ENCODE measurements at places on chromosomes 5 and 9. TPM values are rescaled to one million over a fixed set of nuclear protein-coding genes. Genes with fewer than 3 reads are reported as not detected.

- no peak for DNase-seq
- no peaks in the 10 kb centered on the region for H3K27me3 ChIP-seq
- no peaks in the 10 kb centered on the region for H3K4me1 ChIP-seq
- H3K4me3 ChIP-seq: no peak overlapping the region
- H3K27ac ChIP-seq: no peak overlapping the region
- H3K36me3 ChIP-seq: no peaks in the 10 kb centered on the region
These were observed 99.5 kb upstream of the ALDH1B1 start for GRCh38 chr9:38293022-38293421.

- H3K36me3 ChIP-seq: no peaks in the 10 kb centered on the region
- no peaks in the 10 kb centered on the region for H3K4me1 ChIP-seq
- H3K4me3 ChIP-seq: no peak overlapping the region
- no peak for DNase-seq
These were observed 499.7 kb downstream of the PDE4D start for GRCh38 chr5:59393585-59394420.

DNA sequence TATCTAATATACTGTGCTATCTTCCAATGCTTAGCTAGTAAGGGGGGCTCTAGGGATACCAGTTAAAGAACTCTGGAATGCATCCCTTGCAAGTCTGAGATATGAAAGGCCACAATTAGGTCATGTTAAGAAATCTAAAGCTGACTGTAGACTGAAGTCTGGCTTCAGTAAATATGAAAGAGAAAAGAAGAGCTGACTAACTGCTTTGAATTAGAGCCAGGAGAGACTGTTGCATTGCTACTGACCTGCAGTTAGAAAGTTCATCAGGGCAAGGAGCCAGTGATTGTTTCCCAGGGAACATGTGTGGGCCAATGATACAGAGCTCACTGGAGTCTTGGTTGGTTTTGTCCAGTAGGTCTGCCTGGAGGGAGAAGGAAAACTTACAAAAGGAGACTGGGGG, 472.1 kb upstream of the TNC start:
- DNase-seq: no peak
- H3K27me3 ChIP-seq: no peaks in the 10 kb centered on the region
- no peaks in the 10 kb centered on the region for H3K4me1 ChIP-seq

DNA sequence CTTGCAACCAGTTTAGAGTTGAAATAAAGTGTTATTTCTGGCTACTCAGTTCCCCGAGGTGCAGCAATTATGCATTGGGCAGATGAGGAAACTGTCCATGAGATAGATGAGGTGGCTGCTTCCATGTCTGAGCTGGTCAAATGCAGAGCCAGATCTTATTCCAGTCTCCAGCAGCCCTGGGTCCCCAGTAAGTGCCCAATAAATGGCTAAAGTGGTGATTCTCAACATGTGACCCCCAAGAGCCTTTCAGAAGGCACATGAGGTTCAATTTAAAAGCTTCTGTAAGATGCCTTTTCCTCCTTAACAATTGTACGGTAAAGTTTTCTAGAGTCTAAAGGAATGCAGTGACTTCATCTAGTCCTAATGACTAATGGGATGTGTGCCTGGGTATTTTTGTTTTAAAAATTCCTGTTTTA, 17.5 kb downstream of the ATOX1 start:
- peaks cover 18% of the 10 kb centered on the region for H3K4me1 ChIP-seq
- peaks cover 6% of the 10 kb centered on the region for H3K36me3 ChIP-seq
- no peak overlapping the region for H3K27ac ChIP-seq
- H3K27me3 ChIP-seq: no peaks in the 10 kb centered on the region

DNA sequence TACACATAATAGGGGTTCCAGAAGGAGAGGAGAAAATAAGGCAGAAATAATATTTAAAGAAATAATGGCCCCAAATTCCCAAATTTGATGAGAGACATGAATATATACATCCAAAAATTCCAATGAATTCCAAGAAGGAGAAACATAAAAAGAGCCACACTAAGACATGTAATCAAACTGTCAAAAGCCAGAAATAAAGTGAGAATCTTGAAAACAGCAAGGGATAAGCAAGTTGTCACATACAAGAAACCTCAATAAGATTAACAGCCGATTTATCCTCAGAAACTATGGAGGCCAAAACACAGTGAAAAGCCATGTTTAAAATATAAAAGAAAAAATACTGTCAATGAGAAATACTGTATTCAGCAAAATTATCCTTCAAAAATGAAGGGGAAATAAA, 14.5 kb downstream of the CATSPER3 start:
- H3K4me1 ChIP-seq: no peaks in the 10 kb centered on the region
- no peak overlapping the region for H3K4me3 ChIP-seq
- H3K36me3 ChIP-seq: no peaks in the 10 kb centered on the region
- no peak for DNase-seq
- H3K27ac ChIP-seq: no peak overlapping the region
- H3K27me3 ChIP-seq: no peaks in the 10 kb centered on the region

Gene SV2C
- not detected for total RNA-seq

DNA sequence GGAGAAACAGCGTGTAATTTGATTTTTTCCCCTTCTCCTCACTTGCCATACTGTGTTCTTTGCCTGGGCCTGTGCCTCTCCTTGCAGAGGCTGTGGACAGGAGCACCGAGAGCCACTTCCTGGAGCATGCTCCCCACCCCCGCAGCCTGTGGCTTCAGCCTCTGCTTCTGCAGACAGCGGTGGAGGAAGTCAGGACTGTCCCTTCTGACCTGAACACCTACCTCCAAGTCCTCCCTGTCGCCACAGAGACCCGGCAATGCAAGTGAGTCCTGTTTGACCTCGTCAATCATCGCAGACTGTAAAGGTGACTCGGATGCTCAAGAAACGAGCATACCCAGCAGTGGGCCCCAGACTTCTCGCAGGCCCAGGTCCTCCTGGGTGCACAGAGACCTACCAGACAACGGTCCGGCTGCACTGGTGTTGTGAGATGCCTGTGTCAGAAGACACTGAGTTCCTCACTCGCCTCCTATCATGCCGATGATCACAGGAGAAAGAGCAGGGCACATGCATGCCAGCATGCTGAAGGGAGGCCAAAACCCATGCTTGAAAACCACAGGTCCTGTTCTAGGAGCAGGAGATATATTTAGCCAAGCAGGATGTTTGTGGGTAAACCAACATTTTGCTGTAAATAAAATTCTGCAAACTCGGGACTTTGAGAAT, 198.8 kb downstream of the AUH start:
- no peaks in the 10 kb centered on the region for H3K27me3 ChIP-seq
- peak overlapping the region; percentile 0 for H3K4me3 ChIP-seq
- H3K36me3 ChIP-seq: no peaks in the 10 kb centered on the region
- H3K27ac ChIP-seq: peak overlapping the region; percentile 9

- peaks cover 4% of the 10 kb centered on the region for H3K4me1 ChIP-seq
- no peaks in the 10 kb centered on the region for H3K27me3 ChIP-seq
- no peak overlapping the region for H3K4me3 ChIP-seq
These were observed 4.5 kb downstream of the TTC23L start for GRCh38 chr5:34843497-34843896.

Gene TTC16
- total RNA-seq: 1.8 TPM

DNA sequence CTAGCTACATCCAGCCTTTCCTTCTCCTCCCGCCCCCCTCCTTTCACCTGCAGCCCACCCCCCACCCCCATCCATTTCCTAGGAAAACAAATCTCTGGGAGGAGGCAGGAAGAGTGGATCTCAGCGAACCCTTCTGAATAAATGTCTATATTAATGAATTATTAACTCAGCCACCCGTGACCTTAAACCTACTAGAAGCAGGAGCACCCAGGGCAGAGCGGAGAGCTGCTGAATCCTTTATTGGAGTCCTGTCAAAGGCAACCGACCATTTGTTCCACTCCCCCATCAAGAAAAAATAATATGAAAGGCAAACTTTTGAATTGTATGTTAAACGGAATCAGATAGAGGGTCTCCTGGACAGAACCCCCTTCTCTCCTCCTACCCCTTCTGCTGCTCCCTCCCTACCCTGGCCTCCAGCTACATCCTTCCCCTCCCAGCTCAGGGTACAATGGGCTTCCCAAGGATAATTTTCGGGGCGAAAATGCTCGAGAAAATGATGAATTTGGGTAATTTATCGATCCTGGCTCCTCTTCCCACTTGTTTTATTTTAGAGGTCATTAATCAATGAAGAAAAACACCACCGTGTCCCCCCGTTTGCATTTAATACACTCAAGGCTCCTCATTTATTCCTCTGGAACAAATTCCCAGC, 3.3 kb upstream of the PRDM6 start:
- H3K36me3 ChIP-seq: no peaks in the 10 kb centered on the region
- H3K4me1 ChIP-seq: no peaks in the 10 kb centered on the region
- H3K27me3 ChIP-seq: peaks cover 26% of the 10 kb centered on the region

- H3K4me1 ChIP-seq: peaks cover 20% of the 10 kb centered on the region
- H3K27me3 ChIP-seq: no peaks in the 10 kb centered on the region
These were observed 2.1 kb upstream of the HSDL2 start for GRCh38 chr9:112377684-112378327.

DNA sequence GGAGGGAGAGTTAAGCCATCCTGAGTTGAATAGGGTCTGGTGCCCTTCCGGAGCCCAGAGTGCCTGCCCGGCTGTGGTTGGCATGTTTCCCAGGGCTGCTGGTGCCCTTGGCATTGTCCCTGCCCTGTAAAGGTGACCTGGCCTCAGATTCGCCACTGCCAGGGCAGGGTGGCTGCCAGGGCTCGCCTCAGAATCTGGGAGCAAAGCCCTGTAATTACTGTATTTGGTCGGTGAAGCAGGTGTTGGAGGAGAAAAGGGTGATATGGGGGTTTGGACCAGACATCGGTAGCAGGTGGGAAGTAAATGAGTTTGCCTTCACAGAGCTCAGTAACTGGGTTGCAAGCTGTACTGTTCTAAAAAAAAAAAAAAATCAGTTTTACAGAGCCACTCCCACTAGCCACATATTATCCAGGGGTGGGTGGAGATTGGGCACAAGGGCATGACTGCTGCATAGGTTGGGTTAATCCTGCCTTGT, 47.6 kb downstream of the RGS3 start:
- peaks cover 54% of the 10 kb centered on the region for H3K4me1 ChIP-seq
- H3K27ac ChIP-seq: no peak overlapping the region
- H3K36me3 ChIP-seq: no peaks in the 10 kb centered on the region
- DNase-seq: no peak
- no peak overlapping the region for H3K4me3 ChIP-seq
- H3K27me3 ChIP-seq: no peaks in the 10 kb centered on the region

DNA sequence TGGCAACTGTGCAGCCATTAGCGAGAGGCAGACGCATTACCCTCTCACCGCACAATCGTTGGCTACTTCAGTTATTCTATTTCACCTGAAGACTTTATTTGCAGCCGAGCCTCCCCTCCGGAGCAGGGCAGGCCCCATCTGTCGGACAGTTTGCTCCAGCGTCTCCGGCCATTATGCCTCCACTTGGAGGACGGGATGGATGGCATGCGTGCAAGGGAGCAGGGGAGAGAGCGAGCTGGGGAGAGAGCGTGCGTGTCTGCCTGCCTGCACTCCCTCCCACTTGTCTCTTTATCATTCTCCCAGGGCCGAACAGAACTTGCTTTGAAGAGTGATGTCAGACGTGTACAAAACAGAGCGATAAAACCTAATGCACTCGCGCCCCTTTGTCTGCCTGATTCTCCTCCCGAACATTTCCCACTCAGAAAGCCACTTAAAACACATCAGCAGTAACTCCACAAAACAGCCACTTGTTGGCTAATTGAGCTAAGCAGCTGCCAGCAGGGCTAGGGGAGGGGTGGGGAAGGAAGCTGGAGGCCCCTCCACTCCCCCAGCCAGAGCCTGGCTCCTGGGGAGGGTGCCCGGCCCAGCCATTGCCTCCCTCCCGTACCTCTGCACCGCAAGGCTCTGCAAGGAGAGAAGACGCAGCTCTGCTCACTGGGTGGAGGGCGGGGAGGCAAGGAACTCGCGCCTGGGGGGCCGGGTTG, 43.4 kb upstream of the FUBP3 start:
- H3K27me3 ChIP-seq: peaks cover 9% of the 10 kb centered on the region
- H3K4me1 ChIP-seq: no peaks in the 10 kb centered on the region
- peak overlapping the region; percentile 70 for H3K27ac ChIP-seq
- H3K36me3 ChIP-seq: no peaks in the 10 kb centered on the region
- no peak for DNase-seq
- H3K4me3 ChIP-seq: no peak overlapping the region

GRCh38 chr5:54221135-54221534, 89.2 kb downstream of the ARL15 start:
- no peaks in the 10 kb centered on the region for H3K4me1 ChIP-seq
- no peak for DNase-seq
- H3K36me3 ChIP-seq: no peaks in the 10 kb centered on the region
- no peak overlapping the region for H3K27ac ChIP-seq

GRCh38 chr5:36041537-36041845, 25.2 kb downstream of the UGT3A2 start:
- H3K27me3 ChIP-seq: no peaks in the 10 kb centered on the region
- DNase-seq: no peak

GRCh38 chr5:117652036-117652957, 1077.7 kb upstream of the SEMA6A start:
- no peak overlapping the region for H3K27ac ChIP-seq
- H3K27me3 ChIP-seq: no peaks in the 10 kb centered on the region
- no peaks in the 10 kb centered on the region for H3K4me1 ChIP-seq
- no peak for DNase-seq
- H3K36me3 ChIP-seq: no peaks in the 10 kb centered on the region

GRCh38 chr9:89037891-89038290, 46.6 kb downstream of the S1PR3 start:
- H3K4me3 ChIP-seq: no peak overlapping the region
- DNase-seq: no peak
- H3K27me3 ChIP-seq: no peaks in the 10 kb centered on the region
- H3K36me3 ChIP-seq: no peaks in the 10 kb centered on the region
- H3K27ac ChIP-seq: no peak overlapping the region

Gene GLDC
- 3.1 TPM for total RNA-seq

- no peaks in the 10 kb centered on the region for H3K27me3 ChIP-seq
- DNase-seq: no peak
- H3K4me1 ChIP-seq: peaks cover 6% of the 10 kb centered on the region
- no peak overlapping the region for H3K4me3 ChIP-seq
These were observed 152.7 kb upstream of the DAB2 start for GRCh38 chr5:39577529-39577928.

DNA sequence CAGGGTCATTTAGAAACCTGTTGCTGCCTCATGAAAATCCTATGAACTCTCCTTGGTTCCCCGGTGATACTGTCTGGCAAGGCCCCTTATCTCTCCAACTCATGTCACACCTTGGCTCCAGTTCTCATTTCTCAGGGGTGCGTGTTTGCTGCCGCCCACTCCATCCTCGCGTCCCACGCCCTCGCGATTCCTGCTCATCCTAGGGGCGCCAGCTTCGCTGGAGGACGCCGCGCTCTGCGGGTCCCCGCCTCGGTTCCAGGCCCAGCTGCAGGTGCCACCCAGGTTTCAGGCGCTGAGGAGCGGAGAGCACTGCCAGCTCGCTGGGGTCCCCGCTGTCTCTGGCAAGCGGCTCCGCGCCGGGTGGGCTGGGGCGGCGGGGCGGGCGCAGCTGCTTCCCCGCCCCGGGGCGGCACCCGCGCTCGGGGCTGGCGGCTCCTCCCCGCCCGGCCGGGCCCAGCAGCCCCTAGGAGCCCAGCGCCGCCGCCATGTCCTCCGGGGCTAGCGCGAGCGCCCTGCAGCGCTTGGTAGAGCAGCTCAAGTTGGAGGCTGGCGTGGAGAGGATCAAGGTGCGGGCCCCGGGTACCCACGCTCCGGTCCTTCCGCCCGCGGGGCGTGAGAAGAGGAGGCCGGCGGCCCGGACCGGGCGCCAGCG, at the start of gene GNG10:
Gene GNG10, plus strand, starts transcription at position 456 of the 652 bp plus-strand sequence. Its CDS starts 30 bp downstream, at position 486.
- H3K4me3 ChIP-seq: peak within 1 kb of the TSS; percentile 83
- H3K36me3 ChIP-seq: no peaks in the 10 kb centered on the region

Gene KCNV2
- not detected for total RNA-seq

- no peak for DNase-seq
- no peaks in the 10 kb centered on the region for H3K4me1 ChIP-seq
- H3K36me3 ChIP-seq: no peaks in the 10 kb centered on the region
- no peak overlapping the region for H3K4me3 ChIP-seq
These were observed 104.1 kb downstream of the GAS1 start for GRCh38 chr9:86843206-86843605.
